ENCODE measurements at places on chromosomes 5 and 9.
A peak's percentile ranks its signal among the peaks of the same experiment; 100 is the strongest.

DNA sequence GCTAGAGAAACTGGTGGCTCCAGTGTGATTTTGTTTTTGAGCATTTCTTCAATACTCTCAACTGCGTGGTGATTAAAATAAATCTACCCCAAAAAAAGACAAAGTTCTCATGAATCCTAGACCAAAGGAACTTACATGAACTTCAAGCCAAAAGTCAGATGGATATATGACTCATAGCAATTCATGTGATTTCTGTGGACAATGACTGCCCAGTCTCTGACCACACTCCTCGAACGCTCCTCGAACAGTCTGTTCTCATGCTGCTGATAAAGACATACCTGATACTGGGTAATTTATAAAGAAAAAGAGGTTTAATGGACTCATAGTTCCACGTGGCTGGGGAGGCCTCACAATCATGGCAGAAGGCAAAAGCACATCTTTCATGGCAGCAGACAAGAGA is 46.4 kb upstream of the CEP78 start:
- no peak for DNase-seq
- peaks cover 8% of the 10 kb centered on the region for H3K27me3 ChIP-seq

- H3K4me1 ChIP-seq = peaks cover 4% of the 10 kb centered on the region
- no peak overlapping the region for H3K4me3 ChIP-seq
- DNase-seq = no peak
- H3K27me3 ChIP-seq = peaks cover 8% of the 10 kb centered on the region
These were observed 258.6 kb downstream of the FSTL4 start for GRCh38 chr5:133353741-133354140.

DNA sequence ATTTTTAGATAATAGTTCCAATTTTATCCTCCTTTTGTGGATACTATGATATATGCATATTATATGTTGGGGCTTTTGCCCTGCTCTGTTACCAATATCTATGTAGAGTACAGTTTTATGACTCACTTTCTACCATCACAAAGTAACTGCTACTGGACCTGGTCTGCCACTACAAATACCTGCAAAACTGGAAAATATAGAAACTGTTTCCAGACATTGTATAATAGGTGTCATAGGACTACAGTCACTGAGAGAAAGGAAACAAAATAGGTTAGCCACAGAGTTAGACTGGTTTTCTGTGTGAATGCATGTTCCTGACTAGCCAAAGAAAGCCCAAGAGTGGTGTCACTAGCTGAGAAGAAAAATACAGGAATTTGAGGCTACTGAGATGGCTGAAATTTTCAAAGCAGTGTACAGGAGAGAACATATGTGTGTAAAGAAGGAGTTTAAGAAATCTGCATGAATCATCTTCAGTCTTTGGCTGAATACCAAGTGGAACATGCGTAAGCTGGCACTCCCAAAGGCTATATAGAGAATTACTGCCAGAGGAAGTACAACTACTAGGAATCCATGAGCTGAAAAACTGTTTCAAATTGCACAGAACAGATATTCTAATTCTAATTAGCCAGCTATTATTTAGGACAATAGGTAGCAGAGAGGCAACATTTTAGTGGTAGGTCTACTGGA is 29.0 kb upstream of the FAM174A start:
- no peaks in the 10 kb centered on the region for H3K27me3 ChIP-seq
- H3K4me3 ChIP-seq = no peak overlapping the region
- no peak overlapping the region for H3K27ac ChIP-seq

DNA sequence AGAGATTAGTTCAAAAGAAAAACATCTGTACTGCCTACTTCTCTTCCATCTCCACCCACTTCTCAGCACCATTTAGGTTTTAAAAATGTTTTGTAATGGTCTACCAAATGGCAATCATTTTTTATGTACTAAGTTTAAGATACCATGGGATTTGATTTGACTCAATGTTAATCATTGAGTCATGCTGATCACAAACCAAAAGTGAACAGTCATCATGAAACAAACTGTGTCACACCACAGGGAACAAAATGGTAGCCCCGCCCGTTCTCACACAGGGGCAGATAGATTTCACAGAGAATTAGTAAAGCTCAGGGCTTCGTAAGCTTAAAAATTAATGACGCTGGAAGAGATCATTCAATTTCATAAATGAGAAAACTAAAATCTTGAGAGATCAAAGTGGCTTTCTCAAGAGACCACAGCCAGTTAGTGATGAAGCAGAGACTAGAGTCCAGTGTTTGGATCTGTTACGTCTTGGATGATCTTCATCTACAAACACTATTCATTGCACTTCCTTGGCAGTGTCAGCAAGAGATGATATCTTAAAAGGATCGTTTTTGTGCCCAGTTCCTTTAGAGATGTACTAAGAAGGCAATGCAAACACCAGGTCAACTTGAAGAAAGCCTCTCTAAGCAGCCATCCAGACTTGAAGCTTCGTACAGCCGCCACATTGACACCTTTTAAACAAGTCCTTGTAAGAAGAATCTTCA is 33.9 kb upstream of the TRIO start:
- no peak overlapping the region for H3K27ac ChIP-seq
- H3K36me3 ChIP-seq = no peaks in the 10 kb centered on the region
- H3K4me1 ChIP-seq = peaks cover 26% of the 10 kb centered on the region
- H3K4me3 ChIP-seq = no peak overlapping the region
- peak; percentile 5 for DNase-seq
- peaks cover 7% of the 10 kb centered on the region for H3K27me3 ChIP-seq

DNA sequence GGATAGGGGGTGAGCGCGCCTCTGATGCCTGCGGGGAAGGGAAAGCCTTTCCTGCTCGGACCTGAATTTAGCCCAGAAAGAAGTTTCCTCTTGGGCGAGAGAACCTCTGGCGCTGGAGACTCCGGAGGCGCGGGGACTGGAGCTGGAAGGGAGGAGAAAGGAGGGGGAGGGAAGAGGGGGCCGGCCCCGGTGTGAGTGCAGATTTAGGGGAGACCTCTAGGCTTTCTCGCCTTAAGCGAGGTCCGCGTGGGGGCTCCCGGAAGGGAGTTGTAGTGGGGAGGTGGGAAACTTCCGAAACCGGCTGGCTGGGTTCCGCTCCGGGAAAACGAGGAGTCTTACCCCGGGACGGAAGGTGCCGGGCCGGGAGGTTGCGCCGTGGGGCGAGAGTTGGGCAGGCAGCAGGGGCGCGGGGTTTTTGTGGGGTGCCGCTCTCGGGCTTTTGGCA is 1.3 kb downstream of the PCSK5 start:
- H3K27ac ChIP-seq = peak overlapping the region; percentile 53
- peaks cover 5% of the 10 kb centered on the region for H3K36me3 ChIP-seq

DNA sequence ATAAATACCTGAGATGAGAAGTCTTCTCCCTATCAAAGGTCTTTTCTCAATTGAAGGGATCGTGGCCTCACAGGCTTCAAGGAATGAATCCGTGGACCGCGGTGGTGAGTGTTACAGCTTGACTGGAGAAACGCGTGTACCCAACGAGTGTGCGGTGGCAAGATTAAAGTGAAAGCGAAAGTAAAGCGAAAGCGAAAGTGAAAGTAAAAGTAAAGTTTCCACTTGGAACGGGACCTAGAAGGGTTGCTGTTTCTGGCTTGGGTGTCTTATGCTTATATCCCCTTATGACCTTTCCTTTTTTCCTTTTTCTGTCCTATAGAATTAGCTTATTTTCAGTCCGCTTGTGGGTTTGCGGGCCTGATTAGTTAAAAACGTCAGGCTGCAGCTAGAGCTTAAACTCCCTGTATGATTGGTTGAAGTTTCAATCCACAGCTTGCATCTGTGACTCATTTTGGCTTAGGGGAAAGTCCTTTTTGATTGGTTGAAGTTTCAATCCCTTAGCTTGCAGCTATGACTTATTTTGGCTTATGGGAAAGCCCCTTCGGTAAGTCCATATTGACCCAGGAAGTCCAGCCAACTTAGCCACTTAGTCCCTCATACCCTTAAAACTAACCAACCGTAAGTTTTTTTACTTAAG is 924.3 kb upstream of the CDH10 start:
- no peaks in the 10 kb centered on the region for H3K4me1 ChIP-seq
- H3K27me3 ChIP-seq = no peaks in the 10 kb centered on the region
- H3K27ac ChIP-seq = no peak overlapping the region
- H3K36me3 ChIP-seq = no peaks in the 10 kb centered on the region

GRCh38 chr5:176632745-176633144 is 2.3 kb downstream of the EIF4E1B start:
- H3K36me3 ChIP-seq = no peaks in the 10 kb centered on the region
- DNase-seq = no peak
- peaks cover 72% of the 10 kb centered on the region for H3K27me3 ChIP-seq
- H3K4me3 ChIP-seq = no peak overlapping the region
- H3K27ac ChIP-seq = no peak overlapping the region

DNA sequence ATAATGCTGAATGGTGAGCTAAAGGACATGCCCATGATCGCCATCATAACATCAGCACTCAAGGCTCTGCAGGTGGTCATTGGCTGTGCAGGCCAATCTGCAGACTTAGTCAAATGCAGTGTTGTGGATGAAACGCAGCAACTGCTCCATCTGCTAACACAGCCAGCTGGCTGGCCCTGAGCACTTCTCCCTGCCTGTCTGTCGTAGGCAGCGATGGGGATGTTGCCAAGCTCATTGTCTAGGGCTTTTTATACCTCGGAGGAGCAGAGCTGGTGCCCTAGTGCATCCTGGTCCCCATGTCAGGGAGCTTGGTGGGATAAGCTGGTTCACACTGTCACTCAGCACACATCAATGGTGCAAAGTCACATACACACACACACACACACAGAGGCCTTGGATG is 189.4 kb downstream of the TENT4A start:
- no peak for DNase-seq
- H3K27me3 ChIP-seq = peaks cover 2% of the 10 kb centered on the region
- H3K4me1 ChIP-seq = no peaks in the 10 kb centered on the region
- H3K36me3 ChIP-seq = no peaks in the 10 kb centered on the region
- no peak overlapping the region for H3K27ac ChIP-seq

- no peak overlapping the region for H3K4me3 ChIP-seq
- H3K4me1 ChIP-seq = peaks cover 8% of the 10 kb centered on the region
- DNase-seq = no peak
- no peaks in the 10 kb centered on the region for H3K36me3 ChIP-seq
These were observed 76.2 kb upstream of the NTRK2 start for GRCh38 chr9:84593352-84593751.

DNA sequence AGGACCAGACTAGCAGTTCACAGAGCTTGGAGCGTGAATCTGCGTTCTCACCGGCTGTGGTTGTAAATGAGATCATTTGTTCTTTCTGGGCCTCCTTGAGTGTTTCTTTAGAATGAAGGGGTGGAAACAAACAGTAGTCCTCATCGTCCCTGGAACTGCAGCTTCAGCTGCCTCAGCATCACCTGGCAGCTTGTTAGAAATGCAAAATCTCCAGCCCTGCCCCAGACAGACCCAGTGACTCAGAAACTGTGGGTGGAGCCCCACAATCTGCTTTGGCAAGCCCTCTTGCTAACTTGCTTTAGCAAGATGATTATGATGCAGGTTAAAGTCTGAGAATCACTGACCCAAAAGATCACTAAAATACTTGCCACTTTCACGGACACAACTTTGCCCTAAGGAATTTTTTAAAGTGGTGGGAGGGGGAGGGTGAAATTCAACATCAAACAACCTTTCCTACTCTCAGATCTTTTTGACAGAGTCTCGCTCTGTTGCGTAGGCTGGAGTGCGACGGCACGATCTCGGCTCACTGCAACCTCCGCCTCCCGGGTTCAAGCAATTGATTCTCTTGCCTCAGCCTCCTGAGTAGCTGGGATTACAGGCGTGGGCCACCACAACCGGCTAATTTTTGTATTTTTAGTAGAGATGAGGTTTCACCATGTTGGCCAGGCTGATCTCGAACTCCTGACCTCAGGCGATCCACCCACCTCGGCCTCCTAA is 86.0 kb downstream of the BRINP1 start:
- no peak overlapping the region for H3K4me3 ChIP-seq
- no peaks in the 10 kb centered on the region for H3K36me3 ChIP-seq
- H3K4me1 ChIP-seq = no peaks in the 10 kb centered on the region

DNA sequence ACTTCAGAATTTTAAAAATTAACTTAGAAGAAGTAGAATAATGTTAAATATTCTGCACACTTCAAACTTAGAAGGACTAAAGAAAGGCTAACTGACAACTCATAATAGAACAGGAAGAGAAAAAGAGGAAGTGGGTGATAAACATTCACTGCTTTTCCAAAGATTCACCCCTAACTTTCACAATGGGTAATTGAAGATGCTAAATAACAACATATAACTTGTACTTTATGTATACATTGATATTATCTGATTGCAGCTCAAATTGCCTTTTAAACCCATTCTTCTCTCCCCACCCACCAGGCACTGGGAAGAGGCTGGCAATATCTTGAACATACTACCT is 376.6 kb downstream of the EFNA5 start:
- no peak for DNase-seq
- no peaks in the 10 kb centered on the region for H3K36me3 ChIP-seq
- peaks cover 7% of the 10 kb centered on the region for H3K4me1 ChIP-seq
- peaks cover 9% of the 10 kb centered on the region for H3K27me3 ChIP-seq
- H3K4me3 ChIP-seq = no peak overlapping the region

GRCh38 chr9:98610211-98610610 is 98.5 kb downstream of the GABBR2 start:
- no peaks in the 10 kb centered on the region for H3K36me3 ChIP-seq
- no peak for DNase-seq
- H3K27me3 ChIP-seq = peaks cover 16% of the 10 kb centered on the region
- no peak overlapping the region for H3K27ac ChIP-seq
- no peaks in the 10 kb centered on the region for H3K4me1 ChIP-seq
- no peak overlapping the region for H3K4me3 ChIP-seq

DNA sequence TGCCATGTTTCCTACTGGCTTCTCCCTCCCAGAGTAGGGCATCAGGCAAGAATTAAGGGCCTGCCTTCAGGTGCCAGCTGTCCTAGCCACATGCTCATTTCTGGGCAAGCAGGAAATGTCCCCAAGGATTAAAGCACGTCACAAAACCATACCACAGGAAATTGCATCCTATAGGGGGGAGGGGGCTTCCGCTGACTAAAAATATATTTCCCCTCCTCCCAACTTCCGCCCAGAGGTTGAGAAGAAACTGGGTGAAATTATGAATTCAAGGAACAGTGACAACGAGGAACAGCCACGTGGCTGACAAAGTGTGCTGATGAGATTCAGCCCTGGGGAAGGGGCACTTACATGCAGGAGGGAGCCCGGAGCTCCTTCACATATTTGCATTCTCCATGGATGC is 4.1 kb downstream of the HBEGF start:
- peak overlapping the region; percentile 87 for H3K4me3 ChIP-seq
- H3K27ac ChIP-seq = peak overlapping the region; percentile 99
- no peaks in the 10 kb centered on the region for H3K27me3 ChIP-seq

GRCh38 chr9:76188286-76188685 is 205.9 kb downstream of the RFK start:
- DNase-seq = no peak
- H3K4me3 ChIP-seq = no peak overlapping the region
- H3K27ac ChIP-seq = no peak overlapping the region
- peaks cover 22% of the 10 kb centered on the region for H3K4me1 ChIP-seq

DNA sequence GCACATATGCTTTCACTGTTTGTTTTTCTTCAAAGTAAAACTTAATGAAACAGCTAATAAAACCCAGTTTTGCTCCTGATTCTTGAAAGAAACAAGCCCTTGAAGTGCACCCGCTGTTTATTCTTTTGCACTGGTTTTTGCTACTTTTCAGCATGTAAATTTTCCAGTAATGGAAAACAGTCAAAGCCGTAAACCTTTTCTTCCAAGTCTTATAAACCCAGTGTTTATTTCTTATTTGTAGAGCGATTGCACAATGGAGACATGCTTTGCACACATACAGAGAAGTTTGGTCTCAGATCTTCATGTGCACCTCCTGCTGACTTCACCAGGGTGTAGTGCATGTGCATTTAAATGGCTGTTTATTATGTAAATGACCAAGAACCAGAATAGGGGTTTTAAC is 51.8 kb downstream of the ATG10 start:
- H3K4me3 ChIP-seq = no peak overlapping the region
- H3K27me3 ChIP-seq = no peaks in the 10 kb centered on the region
- no peaks in the 10 kb centered on the region for H3K36me3 ChIP-seq
- H3K4me1 ChIP-seq = no peaks in the 10 kb centered on the region

GRCh38 chr9:85213650-85214607 is 527.8 kb downstream of the AGTPBP1 start:
- H3K27me3 ChIP-seq = no peaks in the 10 kb centered on the region
- no peak for DNase-seq
- H3K4me3 ChIP-seq = no peak overlapping the region
- H3K27ac ChIP-seq = no peak overlapping the region

All from activated T-helper 1 cell treated with anti-CD3 and anti-CD28 coated beads, Interleukin-12 subunit alpha, Interleukin-12 subunit beta, Interleukin-2, Interleukin-4 antibody, amounts not matched to agents 30 ng/mL and 10 ng/mL and 1 ng/mL, durations not matched to agents 14 hours and 24 hours and 36 hours (primary cell).